Stomach (tissue), 19 donors: ENCODE measurements at places on chromosomes 13 and 19.

DNA sequence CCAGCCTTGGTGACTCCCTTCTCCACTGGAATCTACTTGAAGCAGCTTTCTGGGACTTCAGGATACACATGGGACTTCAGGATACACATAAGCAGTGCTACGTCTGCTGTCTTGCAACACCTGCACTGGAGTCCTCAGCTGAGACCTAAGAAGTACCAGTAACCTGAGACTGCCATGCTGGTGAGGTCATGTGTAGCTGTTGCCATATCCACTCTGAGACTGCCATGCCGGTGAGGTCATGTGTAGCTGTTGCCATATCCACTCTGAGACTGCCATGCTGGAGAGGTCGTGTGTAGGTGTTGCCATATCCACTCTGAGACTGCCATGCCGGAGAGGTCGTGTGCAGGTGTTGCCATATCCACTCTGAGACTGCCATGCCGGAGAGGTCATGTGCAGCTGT, 937.9 kb downstream of the EFNB2 start:
- H3K27ac ChIP-seq = no peak overlapping the region
- DNase-seq = no peak
- no peaks in the 10 kb centered on the region for H3K36me3 ChIP-seq
- no peak overlapping the region for H3K4me3 ChIP-seq

DNA sequence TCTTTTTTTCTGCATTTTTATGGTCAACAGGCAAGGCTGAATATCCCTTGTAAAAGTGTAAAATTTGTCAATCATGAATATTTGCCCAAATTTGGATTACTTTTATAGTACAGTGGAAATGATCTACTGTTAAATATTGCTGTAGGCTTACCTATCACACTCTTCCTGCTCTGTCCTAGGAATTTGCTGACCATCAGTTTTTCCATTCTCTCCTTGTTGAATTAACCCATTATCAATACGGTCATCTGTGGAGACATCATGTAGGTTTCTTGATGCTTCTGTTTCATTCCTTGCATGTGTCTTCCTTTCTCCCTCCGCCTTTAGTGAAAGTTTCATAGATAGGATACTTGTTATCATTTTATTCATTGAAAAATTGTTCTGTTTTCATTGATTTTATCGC, 139.6 kb upstream of the TUBA3C start:
- H3K4me1 ChIP-seq = no peaks in the 10 kb centered on the region
- H3K4me3 ChIP-seq = no peak overlapping the region
- H3K27ac ChIP-seq = no peak overlapping the region

- H3K27ac ChIP-seq = no peak overlapping the region
- no peak for DNase-seq
- no peaks in the 10 kb centered on the region for H3K36me3 ChIP-seq
- peaks cover 8% of the 10 kb centered on the region for H3K4me1 ChIP-seq
- H3K4me3 ChIP-seq = no peak overlapping the region
These were observed 324.3 kb downstream of the ZNF536 start for GRCh38 chr19:30696514-30696913.

GRCh38 chr19:1366899-1367870, 16.5 kb upstream of the NDUFS7 start:
- peaks cover 3% of the 10 kb centered on the region for H3K4me1 ChIP-seq
- no peak overlapping the region for H3K4me3 ChIP-seq
- no peaks in the 10 kb centered on the region for H3K27me3 ChIP-seq
- peaks cover 48% of the 10 kb centered on the region for H3K36me3 ChIP-seq
- DNase-seq = no peak

DNA sequence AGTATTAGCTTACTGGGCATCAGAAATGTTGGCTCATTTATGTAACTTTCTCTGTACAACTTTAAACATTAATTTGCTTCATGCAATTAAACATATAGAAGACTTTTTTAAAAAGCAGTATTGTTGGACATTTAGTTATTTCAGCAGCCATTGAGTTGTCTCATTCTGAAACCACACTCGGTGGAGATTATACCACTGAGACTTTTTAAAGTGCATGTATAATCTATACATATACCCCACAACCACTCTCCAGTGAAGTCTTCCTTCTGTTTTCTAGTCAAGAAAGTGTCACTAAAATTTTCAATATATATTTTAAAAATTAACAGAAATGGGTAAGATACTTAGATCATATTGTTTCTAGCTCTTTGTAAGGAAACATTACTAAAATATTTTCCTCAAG, 15.5 kb downstream of the SETDB2 start:
- H3K4me1 ChIP-seq = peaks cover 8% of the 10 kb centered on the region
- peaks cover 39% of the 10 kb centered on the region for H3K36me3 ChIP-seq
- H3K4me3 ChIP-seq = no peak overlapping the region
- no peaks in the 10 kb centered on the region for H3K27me3 ChIP-seq

DNA sequence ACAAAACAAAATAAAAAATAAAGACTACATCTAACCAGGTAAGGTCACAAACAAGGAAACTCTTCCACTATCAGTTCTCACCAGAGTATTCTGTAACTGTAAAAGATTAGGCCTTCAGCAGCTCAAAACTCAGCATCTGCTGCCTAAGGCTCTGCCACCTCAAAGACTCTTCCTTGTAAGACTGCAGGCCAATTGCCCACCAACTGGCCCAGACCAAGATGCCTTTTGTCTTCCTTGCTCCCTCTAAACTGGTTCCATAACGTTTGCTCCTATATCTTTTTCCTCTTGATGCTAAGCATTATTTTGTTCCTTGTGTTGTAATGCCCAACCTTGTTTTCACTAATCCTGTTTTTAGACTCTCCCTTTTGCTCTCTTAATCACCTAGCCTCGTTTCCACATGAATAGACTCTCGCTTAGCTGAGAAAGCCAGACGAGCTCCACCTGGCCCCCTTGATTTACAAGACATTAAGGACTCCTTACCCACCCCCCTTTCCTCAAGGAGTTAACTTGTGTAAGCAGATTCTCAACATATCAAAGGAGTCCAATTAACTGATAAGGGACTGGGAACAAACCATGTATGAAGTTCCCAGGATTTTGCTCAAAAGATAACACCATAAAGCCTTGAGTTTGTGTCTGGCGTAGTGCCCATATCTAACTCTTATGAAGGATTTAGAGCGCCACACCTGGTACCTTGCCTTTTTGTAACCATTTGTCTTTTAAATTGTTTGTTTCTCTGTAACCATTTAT, 1.5 kb downstream of the ZNF814 start:
- DNase-seq = no peak
- no peak overlapping the region for H3K27ac ChIP-seq
